Tongue (tissue), 3 donors: ENCODE measurements at places on chromosomes 1 and 21. TPM values are rescaled to one million over a fixed set of nuclear protein-coding genes. Genes with fewer than 3 reads are reported as not detected.

DNA sequence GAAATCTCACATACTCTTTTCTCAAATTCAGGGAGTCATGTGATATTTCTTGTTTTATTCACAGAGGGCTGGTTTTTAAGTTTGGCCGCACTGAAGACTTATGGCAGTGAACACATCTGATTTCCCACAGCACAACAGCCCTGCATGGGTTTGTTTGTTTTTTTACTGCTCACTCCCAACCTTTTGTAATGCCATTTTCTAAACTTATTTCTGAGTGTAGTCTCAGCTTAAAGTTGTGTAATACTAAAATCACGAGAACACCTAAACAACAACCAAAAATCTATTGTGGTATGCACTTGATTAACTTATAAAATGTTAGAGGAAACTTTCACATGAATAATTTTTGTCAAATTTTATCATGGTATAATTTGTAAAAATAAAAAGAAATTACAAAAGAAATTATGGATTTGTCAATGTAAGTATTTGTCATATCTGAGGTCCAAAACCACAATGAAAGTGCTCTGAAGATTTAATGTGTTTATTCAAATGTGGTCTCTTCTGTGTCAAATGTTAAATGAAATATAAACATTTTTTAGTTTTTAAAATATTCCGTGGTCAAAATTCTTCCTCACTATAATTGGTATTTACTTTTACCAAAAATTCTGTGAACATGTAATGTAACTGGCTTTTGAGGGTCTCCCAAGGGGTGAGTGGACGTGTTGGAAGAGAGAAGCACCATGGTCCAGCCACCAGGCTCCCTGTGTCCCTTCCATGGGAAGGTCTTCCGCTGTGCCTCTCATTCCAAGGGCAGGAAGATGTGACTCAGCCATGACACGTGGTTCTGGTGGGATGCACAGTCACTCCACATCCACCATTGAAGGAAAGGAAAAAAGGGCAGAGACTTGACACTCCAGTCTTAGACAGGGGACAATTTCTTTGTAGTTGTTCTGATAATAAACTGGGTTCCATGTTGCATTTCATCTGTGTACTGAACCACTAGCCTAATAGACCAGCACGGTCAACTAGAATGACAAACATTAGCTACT lies 22.8 kb downstream of the TMEM50A start:
- no peak for DNase-seq

DNA sequence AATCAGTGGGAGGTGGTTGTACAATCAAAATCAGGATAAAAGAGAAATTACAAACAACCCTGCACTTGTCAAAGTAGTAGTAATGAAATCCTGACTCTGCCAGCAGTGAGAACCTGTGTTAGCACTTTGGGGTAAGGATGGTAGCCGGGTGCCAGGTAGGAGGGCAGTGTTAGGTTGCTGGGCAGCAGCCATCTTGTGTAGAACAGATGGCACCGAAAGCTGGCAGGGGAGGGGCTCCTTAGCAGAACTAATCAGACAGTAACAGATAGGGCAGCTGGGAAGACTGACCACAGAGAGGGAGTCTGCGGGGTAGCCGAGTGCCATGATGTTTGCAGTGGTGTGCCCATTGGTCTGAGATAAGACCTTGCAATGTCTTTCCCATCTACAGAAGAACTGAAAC lies 137.3 kb downstream of the SDCCAG8 start:
- no peak for DNase-seq

DNA sequence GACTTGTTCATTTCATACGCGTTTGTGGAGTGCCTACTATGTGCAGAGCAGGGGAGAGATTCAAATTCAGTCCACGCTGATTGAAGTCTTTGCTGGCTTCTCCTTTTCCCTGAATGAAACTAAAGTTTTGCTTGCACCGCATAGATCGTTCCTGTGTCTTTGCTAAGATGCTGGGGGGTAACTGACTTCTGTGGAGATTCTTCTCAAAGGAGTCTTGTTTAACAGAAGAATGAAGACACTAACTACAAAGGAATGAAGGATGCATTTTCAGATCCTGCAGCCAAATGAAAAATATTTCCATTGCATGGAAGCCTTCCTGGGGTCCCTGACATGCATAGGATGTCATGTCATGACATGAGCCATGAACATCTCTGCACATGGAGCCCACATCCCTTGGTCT lies 26.9 kb upstream of the H6PD start:
- no peak for DNase-seq

Gene ATP1A2
- total RNA-seq = 144 TPM

Gene UBXN10
- total RNA-seq = 0.51 TPM
